ENCODE measurements at places on chromosomes 3 and 15. TPM values are rescaled to one million over a fixed set of nuclear protein-coding genes. Genes with fewer than 3 reads are reported as not detected.

Gene FBXL22
- 33.6 TPM for polyA plus RNA-seq

Gene KNG1
- not detected for polyA plus RNA-seq

Gene C3orf20
- polyA plus RNA-seq = 0.11 TPM

Gene SLCO2A1
- 1.8 TPM for polyA plus RNA-seq
